ENCODE measurements at places on chromosomes 16 and 17. TPM values are rescaled to one million over a fixed set of nuclear protein-coding genes. Genes with fewer than 3 reads are reported as not detected.

Gene OR1A1
- not detected for total RNA-seq

Gene PMFBP1
- total RNA-seq: not detected

Gene GNG13
- total RNA-seq: not detected

DNA sequence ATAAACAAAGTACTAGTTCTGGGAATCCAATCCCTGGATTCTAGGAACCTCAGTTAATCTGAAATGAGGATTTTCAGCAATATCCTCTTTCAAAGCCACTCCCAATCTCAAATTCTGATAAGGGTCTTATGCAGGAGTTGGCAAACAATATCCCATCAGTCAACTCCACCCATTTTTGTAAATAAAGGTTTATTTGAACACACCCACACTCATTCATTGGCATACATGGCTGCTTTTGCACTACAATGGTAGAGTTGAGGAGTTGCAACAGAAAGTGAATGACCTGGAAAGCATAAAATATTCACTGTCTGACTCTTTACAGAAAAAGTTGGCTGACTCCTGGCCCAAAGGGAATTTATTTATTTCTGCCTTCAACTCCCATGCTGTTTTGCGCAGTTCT lies 157.7 kb upstream of the CDH11 start:
- DNase-seq: no peak

GRCh38 chr17:67388986-67389385 lies 11.9 kb downstream of the PITPNC1 start:
- DNase-seq: no peak

GRCh38 chr17:4317610-4318009 lies 48.9 kb downstream of the UBE2G1 start:
- DNase-seq: no peak

GRCh38 chr17:56735842-56736241 lies 97.9 kb downstream of the C17orf67 start:
- DNase-seq: no peak

- no peak for DNase-seq
These were observed 177.6 kb downstream of the AIPL1 start for GRCh38 chr17:6257336-6257735.

- no peak for DNase-seq
These were observed 45.6 kb downstream of the DNAH9 start for GRCh38 chr17:11643851-11644250.

All from activated T-helper 2 cell treated with anti-CD3 and anti-CD28 coated beads, Interferon-gamma antibody, Interleukin-2, Interleukin-4, amounts not matched to agents 10 μg/mL and 5 μg/mL and 100 μg/mL, durations not matched to agents 14 hours and 24 hours and 36 hours (primary cell).